Breast epithelium (tissue), 4 donors: ENCODE measurements at places on chromosomes 4 and X. TPM values are rescaled to one million over a fixed set of nuclear protein-coding genes. Genes with fewer than 3 reads are reported as not detected.

Gene LRCH2
- 3.9 TPM for total RNA-seq

Gene SOX3
- total RNA-seq = not detected

Gene SLC9B2
- 14.9 TPM for total RNA-seq

Gene PDLIM3
- 175 TPM for total RNA-seq

Gene SFRP2
- 54.1 TPM for total RNA-seq

Gene WAS
- total RNA-seq = 2.3 TPM

Gene TMPRSS11F
- not detected for total RNA-seq

Gene CXCL9
- not detected for total RNA-seq

Gene LDOC1
- 4.5 TPM for total RNA-seq

- H3K4me1 ChIP-seq = no peaks in the 10 kb centered on the region
- no peak overlapping the region for H3K4me3 ChIP-seq
- no peak for DNase-seq
- no peaks in the 10 kb centered on the region for H3K36me3 ChIP-seq
Measured at GRCh38 chr4:174873931-174874330, 44.2 kb upstream of the ADAM29 start.

DNA sequence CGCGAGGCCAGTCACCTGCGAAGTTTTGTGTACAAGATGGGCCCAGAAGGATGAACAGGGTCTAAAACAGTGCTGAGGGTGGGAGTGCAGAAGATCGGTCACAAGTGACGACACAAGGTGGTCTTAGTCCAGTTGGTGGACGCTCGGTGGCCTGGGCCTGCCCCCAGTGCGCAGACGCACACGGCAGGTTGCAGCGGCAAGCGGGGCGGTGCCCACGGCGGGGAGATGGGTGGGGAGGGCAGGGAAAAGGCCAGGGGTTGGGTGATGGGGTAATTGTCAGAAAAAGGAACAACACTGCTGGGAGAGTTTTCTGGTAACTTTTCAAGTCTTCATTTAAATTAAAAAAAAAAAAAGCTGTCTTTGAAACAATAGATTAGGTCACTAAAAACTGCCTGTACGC, 1.0 kb upstream of the PRDX4 start:
- no peaks in the 10 kb centered on the region for H3K36me3 ChIP-seq
- H3K4me3 ChIP-seq = no peak overlapping the region
- H3K27ac ChIP-seq = no peak overlapping the region
- no peak for DNase-seq

DNA sequence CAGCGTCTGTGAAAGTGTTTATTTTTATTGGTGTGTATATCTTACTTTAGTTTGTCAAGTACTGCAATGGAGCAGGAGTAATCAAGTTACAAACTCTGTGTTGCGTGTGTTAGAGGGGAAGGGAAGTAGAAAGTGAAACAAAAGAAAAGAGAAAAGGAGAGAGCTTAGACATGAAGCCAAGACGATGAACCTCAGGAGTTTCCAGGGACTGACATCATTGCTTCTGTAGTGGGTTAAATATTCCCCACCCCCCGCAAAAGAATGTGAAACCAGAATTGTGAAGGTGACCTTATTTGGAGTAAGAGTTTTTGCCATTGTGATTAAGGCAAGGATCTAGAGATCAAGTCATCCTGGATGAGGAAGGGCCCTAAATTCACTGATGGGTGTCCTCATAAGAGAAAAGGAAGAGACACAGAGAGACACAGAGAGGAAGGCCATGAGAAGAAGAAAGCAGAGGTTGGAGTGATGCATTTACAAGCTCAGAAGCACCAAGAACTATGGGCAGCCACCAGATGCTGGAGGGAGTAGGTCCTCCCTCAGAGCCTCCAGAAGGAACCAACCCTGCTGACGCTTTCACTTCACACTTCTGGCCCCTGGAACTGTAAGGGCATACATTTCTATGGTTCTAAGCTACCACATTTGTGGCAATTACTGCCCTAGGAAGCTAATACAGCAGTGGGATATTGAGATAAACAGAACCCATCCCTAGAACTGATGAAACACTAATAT, 173.6 kb upstream of the SFRP2 start:
- peak overlapping the region; percentile 6 for H3K4me3 ChIP-seq
- no peaks in the 10 kb centered on the region for H3K27me3 ChIP-seq
- H3K36me3 ChIP-seq = no peaks in the 10 kb centered on the region
- peak overlapping the region; percentile 15 for H3K27ac ChIP-seq

GRCh38 chrX:23497919-23498318, 163.3 kb downstream of the PTCHD1 start:
- H3K36me3 ChIP-seq = no peaks in the 10 kb centered on the region
- no peak for DNase-seq
- no peak overlapping the region for H3K27ac ChIP-seq
- H3K27me3 ChIP-seq = no peaks in the 10 kb centered on the region

GRCh38 chr4:43754566-43754965, 694.0 kb downstream of the KCTD8 start:
- no peak overlapping the region for H3K4me3 ChIP-seq
- no peaks in the 10 kb centered on the region for H3K4me1 ChIP-seq
- no peak for DNase-seq
- no peaks in the 10 kb centered on the region for H3K36me3 ChIP-seq

DNA sequence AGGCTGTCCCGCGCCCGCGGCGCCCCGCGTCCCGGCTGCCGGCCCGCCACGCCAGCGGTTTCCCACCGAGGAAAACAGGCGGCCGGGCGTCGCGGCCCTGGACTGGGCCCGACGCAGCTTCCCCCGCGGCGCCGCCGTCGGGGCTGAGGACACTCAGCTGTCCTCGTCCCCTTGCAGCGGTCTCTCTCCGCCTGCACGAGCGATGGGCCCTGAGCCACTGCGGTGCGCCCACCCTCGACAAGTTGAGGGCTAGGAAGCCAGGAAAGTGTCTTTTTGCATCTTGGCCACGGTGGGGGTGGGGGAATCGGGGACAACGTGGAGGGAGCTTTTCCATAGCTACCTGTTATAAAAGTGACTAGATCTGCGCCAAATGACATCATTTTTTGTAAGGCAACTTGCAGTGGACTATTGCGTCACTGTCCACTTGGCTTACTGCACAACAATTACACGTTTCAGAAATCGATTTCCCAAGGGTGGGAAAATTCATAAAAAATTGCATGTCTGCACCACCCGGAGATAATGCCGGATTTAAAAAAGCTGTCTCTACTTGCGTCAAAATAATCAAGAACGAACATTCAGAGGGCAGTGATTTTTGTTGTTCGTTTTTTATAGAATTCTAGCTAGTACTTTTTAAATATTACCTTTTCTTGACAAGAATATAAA, 1.1 kb downstream of the KLHL15 start:
- H3K4me1 ChIP-seq = no peaks in the 10 kb centered on the region
- peaks cover 30% of the 10 kb centered on the region for H3K27me3 ChIP-seq
- peak overlapping the region; percentile 72 for H3K4me3 ChIP-seq
- H3K36me3 ChIP-seq = no peaks in the 10 kb centered on the region

DNA sequence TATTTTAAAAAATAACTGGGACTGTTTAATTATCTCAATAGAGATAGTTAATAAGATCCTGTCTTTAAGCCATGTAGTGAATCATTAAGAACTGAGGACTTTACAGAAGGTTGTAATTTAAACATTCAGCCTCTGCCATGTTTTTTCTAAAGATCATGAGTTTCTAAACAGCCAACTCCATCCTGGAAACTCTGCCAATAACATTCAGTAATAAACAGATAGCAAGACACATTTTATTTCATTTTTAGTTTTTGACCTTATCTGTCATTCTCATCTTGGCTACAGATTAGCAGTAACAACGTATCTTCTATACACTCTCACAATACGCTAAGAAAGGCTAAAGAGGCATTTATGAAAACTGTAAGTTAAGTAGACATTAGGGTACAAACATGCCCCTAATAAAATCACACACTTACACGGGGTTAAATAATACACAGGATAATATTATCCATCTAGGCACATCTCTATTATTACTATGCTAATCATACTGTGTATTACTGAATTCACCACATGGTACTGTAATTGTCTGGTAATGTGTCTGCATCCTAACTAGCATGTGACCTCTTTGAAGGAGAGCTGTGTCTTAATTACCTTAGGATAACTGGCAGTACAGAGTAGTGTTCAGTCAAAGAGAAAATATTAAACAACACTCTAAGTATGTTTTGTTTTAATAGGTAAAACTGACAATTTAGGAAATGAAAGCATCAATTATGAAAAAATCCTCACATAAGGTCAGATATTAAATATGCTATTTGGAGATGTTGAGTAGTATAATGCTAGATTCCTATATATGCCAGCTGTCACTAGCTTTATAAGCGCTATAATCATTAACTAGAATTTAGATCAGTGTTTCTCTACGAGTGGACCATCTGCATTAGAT, 122.4 kb upstream of the NAP1L5 start:
- H3K4me3 ChIP-seq = peak overlapping the region; percentile 60
- peak overlapping the region; percentile 45 for H3K27ac ChIP-seq
- no peak for DNase-seq

- no peaks in the 10 kb centered on the region for H3K27me3 ChIP-seq
- no peak for DNase-seq
- no peak overlapping the region for H3K27ac ChIP-seq
- H3K36me3 ChIP-seq = no peaks in the 10 kb centered on the region
- H3K4me1 ChIP-seq = no peaks in the 10 kb centered on the region
Measured at GRCh38 chr4:109879081-109879480, 31.2 kb downstream of the LRIT3 start.

DNA sequence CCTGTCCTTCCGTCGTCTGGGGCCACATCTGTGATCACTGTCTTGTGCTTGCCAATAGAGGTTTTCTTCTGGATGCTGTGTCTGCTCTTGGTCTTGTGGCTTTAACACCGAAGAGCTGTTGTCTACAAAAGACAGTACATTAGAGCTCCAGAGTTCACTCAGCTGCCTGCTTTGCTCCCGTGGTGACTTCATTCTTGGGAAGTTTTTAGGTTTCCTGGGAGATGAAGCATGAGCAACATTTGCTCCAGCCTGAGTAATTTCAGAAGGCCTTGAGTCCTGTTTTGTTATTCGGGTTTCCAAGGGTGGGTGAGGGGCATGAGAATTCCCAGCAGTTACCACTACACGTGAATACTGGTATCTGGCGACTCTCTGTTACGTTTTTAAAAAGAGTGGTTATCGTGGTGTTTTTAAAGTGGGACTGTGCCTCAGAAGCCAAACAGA, 189.2 kb downstream of the SHROOM3 start:
- no peak overlapping the region for H3K4me3 ChIP-seq
- peaks cover 14% of the 10 kb centered on the region for H3K4me1 ChIP-seq

GRCh38 chr4:113173793-113174264, 124.4 kb downstream of the ANK2 start:
- H3K36me3 ChIP-seq = no peaks in the 10 kb centered on the region
- H3K4me3 ChIP-seq = no peak overlapping the region
- H3K4me1 ChIP-seq = no peaks in the 10 kb centered on the region
- H3K27me3 ChIP-seq = no peaks in the 10 kb centered on the region
- H3K27ac ChIP-seq = no peak overlapping the region
- no peak for DNase-seq

GRCh38 chr4:68570122-68570507, 6.0 kb downstream of the UGT2B17 start:
- no peaks in the 10 kb centered on the region for H3K4me1 ChIP-seq
- no peaks in the 10 kb centered on the region for H3K27me3 ChIP-seq
- H3K4me3 ChIP-seq = no peak overlapping the region

GRCh38 chr4:94577136-94577535, 125.4 kb downstream of the PDLIM5 start:
- no peak overlapping the region for H3K4me3 ChIP-seq
- no peak overlapping the region for H3K27ac ChIP-seq
- DNase-seq = no peak
- H3K36me3 ChIP-seq = no peaks in the 10 kb centered on the region
- no peaks in the 10 kb centered on the region for H3K4me1 ChIP-seq
- H3K27me3 ChIP-seq = no peaks in the 10 kb centered on the region

DNA sequence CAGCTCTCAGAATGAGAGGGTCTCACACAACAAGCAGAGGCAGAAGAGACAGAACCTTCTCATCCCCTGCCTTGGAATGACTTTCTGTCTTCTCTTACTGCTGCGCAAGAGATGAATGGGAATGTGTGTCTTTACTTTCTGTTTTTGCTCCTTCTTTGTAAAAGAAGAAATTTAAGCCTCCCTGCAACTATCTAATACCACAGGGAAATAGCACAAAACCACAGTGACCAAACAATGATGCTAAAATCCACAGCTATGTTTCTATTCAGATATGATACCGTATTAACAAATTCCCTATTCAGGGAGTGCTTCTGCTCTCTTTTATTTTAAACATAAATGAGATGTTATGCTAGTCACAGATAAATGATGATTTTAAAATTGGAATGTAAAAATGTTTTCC, 173.8 kb upstream of the RAI2 start:
- no peaks in the 10 kb centered on the region for H3K27me3 ChIP-seq
- no peaks in the 10 kb centered on the region for H3K4me1 ChIP-seq
- H3K4me3 ChIP-seq = no peak overlapping the region
- no peak for DNase-seq

- H3K36me3 ChIP-seq = no peaks in the 10 kb centered on the region
- H3K4me3 ChIP-seq = no peak overlapping the region
- H3K27ac ChIP-seq = no peak overlapping the region
- H3K27me3 ChIP-seq = no peaks in the 10 kb centered on the region
Measured at GRCh38 chr4:158068068-158068467, 104.8 kb downstream of the GASK1B start.

- no peaks in the 10 kb centered on the region for H3K36me3 ChIP-seq
- no peak for DNase-seq
- no peak overlapping the region for H3K27ac ChIP-seq
- H3K4me1 ChIP-seq = no peaks in the 10 kb centered on the region
- H3K27me3 ChIP-seq = no peaks in the 10 kb centered on the region
Measured at GRCh38 chr4:127506283-127506682, 126.5 kb upstream of the INTU start.

DNA sequence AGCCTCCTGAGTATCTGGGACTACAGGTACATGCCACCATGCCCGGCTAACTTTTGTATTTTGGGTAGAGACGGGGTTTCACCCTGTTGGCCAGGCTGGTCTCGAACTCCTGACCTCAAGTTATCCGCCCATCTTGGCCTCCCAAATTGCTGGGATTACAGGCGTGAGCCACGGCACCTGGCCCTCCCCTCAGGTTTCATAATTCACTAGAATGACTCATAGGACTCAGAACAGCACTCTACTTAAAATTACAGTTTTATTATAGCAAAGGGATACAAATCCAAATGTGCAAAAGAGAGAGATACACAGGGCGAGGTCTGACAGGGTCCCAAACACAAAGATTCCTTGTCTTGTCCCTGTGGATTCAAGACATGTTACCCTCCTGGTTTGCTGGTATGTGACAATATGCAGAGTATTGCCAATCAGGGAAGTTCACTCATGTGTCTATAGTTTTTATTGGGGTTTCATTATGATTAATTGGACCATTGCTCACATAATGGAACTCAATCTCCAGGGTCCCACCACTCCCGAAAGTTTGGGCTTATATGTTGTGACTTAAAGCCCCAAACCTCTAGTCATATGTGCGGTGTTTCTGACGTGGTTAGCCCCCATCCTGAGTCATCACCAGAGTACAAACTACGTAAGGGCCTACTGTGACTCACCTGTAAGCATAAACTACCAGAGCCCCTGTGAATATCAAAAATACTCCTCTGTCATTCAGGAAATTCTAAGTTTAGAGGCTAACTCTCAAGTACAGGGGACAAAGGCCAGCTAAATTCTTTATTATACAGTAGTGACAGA, 5.2 kb downstream of the YIPF6 start:
- H3K4me3 ChIP-seq = no peak overlapping the region
- H3K36me3 ChIP-seq = no peaks in the 10 kb centered on the region
- DNase-seq = no peak
